Kidney (tissue), 22 donors: ENCODE measurements at places on chromosomes 5 and 9. TPM values are rescaled to one million over a fixed set of nuclear protein-coding genes. Genes with fewer than 3 reads are reported as not detected.
A peak's percentile ranks its signal among the peaks of the same experiment; 100 is the strongest.

FOXD4L5 gene
- total RNA-seq, result 0.09 TPM

SLCO4C1 gene
- 35.1 TPM for total RNA-seq

DNA sequence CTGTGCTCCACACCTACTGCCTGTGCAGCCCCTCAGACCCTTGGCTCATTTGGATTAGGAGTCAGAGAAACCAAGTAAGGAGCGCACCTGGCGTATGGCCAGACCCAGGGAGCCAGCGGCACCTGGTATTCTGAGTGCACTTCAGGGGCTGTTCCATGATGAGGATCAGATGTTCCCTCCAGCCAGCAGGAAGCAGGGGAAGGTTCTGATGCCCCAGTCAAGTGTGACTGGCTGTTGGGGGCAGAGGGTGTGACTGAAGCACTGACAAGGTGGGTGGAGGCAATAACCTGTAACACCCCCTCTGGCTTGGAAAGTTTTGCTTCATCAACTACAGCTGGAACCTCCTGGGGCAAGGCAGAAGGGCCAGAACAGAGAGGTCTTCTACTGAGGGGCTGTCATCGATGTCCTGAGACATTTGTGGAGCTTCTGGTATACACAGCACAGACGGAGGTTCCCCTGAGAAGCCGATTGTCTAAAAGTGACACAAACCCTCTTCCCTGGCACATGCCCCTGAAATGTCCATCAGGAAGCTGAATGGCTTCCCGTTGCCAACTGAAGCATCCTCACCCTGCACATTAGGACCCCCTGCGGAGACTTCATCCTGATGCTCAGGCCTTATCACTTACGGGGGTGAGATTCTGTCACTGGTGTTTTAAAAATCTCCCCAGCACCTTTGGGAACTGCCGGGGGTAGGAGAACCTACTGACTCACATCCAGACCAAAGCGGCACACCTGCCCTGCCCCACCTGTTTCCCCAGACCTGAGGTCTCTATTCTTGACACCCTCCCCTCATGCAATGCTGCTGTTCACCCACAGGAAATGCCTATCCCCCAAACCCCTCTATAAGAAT, 21.1 kb downstream of the TRAF1 start:
- no peak for DNase-seq
- H3K4me3 ChIP-seq, result no peak overlapping the region
- H3K27ac ChIP-seq, result no peak overlapping the region
- no peaks in the 10 kb centered on the region for H3K4me1 ChIP-seq
- H3K27me3 ChIP-seq, result no peaks in the 10 kb centered on the region

GRCh38 chr9:38334234-38334633, 58.3 kb upstream of the ALDH1B1 start:
- H3K27me3 ChIP-seq, result no peaks in the 10 kb centered on the region
- no peak for DNase-seq
- H3K4me3 ChIP-seq, result no peak overlapping the region
- H3K4me1 ChIP-seq, result no peaks in the 10 kb centered on the region
- H3K36me3 ChIP-seq, result no peaks in the 10 kb centered on the region
- H3K27ac ChIP-seq, result no peak overlapping the region

- peaks cover 13% of the 10 kb centered on the region for H3K4me1 ChIP-seq
- peak overlapping the region; percentile 19 for H3K4me3 ChIP-seq
- no peaks in the 10 kb centered on the region for H3K27me3 ChIP-seq
- no peak for DNase-seq
- H3K27ac ChIP-seq, result peak overlapping the region; percentile 49
- H3K36me3 ChIP-seq, result no peaks in the 10 kb centered on the region
Observed at GRCh38 chr9:6788162-6789016, 30.6 kb downstream of the KDM4C start.

DNA sequence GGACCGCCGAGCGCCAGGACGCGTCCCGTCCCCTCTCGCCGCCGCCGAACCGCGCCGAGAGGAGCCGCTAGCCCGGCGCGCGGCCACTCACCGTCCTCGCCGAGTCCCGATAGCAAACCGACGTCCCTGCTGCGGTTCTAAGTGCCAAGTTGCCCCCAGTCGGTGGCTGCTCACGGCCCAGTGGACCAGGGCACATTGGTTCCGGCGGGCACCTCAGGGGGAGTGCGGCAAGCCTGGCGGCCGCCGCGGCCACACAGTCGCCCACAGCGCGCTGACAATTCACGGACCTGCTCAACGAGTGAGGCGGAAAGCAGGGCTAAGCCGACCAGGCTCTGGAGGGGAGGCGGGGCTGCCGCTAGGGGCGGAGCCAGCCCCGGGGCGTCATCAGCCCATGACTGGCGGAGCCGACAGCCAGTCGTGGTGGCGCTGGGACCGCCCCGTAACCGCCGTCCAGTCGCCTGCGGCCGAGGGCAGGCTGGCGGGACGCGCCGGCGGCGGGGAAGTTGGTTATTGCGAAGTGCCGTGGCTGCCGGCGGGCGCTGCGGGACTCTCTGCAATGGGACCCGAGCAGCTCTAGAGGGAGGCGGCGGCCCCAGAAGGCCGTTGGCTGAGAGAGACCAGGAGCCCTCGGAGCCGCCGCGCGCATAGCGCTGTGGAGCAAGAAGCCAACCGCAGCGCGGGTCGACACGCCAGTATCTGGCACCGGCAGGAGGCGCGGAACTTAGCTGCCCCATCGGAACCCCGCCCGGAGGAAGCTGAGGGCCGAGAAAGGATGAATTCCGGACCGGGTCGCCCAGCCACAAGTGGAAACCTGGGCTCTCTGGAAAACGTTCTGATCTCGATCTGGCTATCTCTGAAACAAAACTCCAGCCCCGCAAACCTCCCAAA, at the start of gene MARCHF3:
MARCHF3 (minus strand) TSS at position 300 of the 888 bp plus-strand sequence. CDS start 112,387 bp downstream, outside the sequence.
- peak within 1 kb of the TSS; percentile 61 for H3K4me3 ChIP-seq
- H3K4me1 ChIP-seq, result no peaks in the 10 kb centered on the region
- H3K36me3 ChIP-seq, result no peaks in the 10 kb centered on the region
- H3K27ac ChIP-seq, result peak within 1 kb of the TSS; percentile 75
- peak; percentile 98 for DNase-seq
- peaks cover 5% of the 10 kb centered on the region for H3K27me3 ChIP-seq

DNA sequence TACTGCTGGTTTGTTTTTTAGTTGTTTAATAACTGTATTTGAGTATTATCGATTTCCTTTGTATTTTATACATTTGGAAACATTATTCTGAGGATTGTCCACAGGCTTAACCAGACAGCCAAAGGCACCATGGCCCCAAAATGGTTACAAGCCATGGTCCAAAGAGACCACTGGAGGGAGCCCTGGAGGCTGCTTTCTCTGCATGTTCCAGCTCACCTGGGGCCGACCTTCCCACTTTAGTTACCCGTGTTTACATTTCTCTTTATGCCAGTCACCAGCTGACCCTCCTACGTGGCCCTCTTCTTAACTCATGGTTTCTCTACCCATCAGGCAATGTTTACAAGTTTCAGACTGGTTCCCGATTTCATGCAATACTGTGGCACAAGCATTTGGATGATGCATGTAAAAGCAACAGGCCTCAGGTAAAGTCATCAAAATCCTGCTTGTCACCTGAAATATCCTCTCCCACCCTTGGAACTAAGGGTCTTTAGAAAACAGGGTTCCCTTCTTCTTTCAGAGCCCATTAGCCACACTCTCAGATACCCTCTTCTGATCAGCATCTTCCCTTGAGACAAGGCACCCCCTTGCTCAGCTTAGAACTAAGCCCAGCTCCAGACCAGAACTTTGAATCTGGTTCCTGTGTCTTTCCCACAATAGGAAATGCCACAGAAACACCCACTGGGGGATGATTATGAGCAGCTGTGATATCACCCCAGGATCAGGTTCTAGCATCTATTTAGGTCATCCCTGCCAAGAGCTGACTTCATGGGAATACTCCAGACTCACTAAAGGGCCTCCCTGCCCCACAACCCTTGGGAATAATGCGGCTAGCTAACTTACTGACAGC, 49.9 kb upstream of the GARNL3 start:
- H3K4me3 ChIP-seq, result no peak overlapping the region
- peak; percentile 72 for DNase-seq
- no peaks in the 10 kb centered on the region for H3K4me1 ChIP-seq
- no peaks in the 10 kb centered on the region for H3K36me3 ChIP-seq
- no peak overlapping the region for H3K27ac ChIP-seq
- no peaks in the 10 kb centered on the region for H3K27me3 ChIP-seq

DNA sequence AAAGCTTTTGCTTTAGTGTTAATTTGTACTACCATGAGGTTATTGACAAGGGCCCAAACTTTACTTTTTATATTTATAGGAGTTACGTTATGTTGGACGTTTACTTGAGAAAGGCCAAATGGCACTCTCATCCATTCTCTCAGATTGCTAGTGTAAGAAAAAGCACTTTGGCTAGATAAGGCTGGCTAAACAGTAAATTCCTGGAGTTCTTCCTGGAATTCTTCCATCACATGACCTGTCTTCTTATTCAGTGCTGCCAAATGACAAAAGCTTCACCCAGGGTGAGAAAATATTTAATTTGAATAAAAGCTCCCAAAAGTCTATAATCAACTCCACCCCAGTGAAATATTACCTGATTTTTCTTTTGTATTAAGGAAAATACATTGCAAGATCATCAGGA, 1568.9 kb upstream of the ACO1 start:
- no peak overlapping the region for H3K4me3 ChIP-seq
- no peaks in the 10 kb centered on the region for H3K36me3 ChIP-seq
- no peaks in the 10 kb centered on the region for H3K27me3 ChIP-seq
- no peaks in the 10 kb centered on the region for H3K4me1 ChIP-seq

DNA sequence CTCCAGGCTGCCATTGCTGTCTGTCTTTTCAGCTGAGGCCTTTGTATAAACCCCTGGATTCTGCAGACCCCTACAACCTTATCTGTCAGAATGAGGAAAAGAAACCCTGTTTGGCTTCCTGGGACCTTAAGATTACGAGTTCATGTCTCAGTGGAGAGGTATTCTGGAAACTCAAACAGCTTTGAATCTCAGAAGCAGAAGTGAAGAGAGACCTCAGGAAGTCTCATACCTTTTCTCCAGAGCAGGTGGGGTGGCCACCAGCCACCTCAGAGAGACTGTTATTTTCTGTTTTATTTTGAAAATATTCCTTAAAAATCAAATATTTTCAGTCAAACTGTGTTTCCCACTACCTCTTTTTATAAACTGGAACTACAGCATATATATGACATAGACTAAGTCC, 457.5 kb downstream of the TMEM232 start:
- H3K4me1 ChIP-seq, result no peaks in the 10 kb centered on the region
- no peak for DNase-seq
- H3K4me3 ChIP-seq, result no peak overlapping the region
- H3K27ac ChIP-seq, result no peak overlapping the region
- no peaks in the 10 kb centered on the region for H3K27me3 ChIP-seq
